ENCODE measurements at places on chromosomes 12 and 14.

DNA sequence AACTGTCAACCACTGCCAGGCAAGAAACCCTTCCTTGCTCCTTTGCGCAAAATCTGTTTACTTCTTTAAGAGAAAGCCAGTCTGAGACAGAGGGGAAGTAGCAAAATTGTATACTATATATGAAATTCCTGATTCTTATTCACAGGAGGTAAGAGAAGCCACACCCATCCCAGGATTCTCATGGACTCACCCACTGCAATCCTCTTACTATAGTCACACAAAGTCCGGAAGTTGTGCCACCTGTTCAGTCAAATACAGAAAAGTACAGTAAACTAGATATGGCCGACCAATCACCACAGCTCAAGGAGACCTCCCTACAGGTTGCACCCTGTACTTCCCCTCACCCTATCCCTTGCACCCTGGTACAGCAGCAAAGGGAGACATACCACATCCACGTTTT lies 2.9 kb downstream of the PRMT5 start:
- DNase-seq = peak; percentile 41

DNA sequence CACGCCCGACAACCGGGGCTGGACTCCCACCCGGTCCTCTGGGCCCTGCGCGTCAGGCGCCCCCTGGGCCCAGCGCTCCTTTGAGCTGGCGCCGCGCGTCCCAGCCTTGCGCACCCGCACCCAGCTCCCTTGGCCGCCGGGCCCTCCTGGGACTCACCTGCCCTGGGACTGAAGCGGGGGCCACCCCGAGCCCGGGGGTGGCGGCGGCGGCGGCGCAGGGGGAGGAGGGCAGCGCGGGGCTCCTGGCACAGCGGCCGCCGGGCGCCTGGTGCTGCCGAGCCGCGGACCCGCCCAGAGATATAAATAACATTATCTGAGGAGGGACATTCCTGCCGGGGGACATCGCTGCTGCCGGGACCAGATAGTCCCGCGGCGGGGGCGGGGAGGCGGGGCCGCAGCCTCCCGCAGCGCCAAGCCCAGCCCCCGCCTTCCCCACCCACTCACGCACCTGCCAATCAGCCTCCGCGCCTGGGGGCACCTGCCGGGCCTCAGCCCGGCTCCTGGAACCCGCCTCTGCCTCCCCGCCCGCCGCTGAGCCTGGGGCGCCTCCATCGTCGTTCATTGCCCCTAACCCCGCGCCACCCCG lies at the start of gene SPTB:
Gene SPTB (minus strand): TSS at position 273 of the 586 bp plus-strand sequence. CDS start 56,813 bp downstream, outside the sequence.
- peak; percentile 3 for DNase-seq

- DNase-seq = no peak
Measured at GRCh38 chr12:111158992-111159391, 209.9 kb downstream of the PHETA1 start.

GRCh38 chr12:5254703-5255102 lies 177.2 kb upstream of the NTF3 start:
- no peak for DNase-seq

- no peak for DNase-seq
Measured at GRCh38 chr12:50402264-50403000, 1.7 kb downstream of the LARP4 start.

DNA sequence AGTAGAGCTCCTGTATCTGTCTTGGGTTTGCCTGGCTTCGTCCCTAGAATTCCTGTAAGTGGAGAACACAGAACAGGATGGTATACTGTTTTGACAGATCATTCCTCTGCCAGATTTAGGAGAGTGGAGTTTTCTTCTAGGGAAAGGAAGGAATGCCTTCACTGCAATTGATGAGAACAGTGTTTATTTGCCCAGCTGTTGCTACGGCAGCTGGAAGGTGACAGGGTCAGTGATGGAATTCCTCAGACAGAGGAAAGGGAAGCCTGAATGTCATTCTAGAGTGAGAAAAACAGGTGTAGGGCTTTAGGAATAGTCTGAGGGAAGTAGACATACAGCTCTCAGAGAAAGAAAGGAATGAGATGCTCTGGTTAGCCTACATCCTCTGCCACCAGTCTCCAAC lies 11.7 kb downstream of the CSRNP2 start:
- DNase-seq = no peak

DNA sequence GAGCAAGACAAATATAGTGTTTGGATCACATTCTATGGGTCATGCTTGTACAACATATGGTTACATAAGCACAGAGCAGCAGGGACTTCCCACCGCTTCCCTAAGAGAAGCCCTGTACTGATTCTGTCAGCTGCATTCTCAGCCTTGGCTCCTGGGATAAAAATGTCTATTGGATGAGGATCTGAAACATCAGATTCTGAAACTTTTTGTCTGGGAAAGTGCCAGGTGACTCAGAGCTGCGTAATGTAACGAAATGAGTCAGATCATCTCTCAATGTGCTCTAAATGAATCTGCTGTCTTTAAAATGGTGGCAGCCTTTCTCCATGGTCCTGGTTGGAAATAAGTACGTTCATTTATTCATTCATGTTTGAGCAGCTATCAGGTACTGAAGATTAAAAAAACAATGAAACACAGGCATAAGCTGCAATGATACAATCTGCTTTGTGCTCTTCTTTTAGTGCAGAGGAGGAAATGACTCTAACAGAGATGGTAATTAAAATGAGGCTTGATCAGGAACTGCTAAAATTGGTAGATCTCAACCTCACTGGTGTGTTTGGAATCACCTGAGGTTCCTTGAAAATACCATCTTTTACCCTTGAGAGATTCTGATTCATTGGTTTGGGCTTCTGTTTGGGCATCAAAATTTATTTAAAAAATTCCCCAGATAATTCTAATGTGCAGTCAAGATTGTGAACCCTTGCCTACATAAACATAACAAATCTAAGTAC lies 99.1 kb upstream of the NAP1L1 start:
- peak; percentile 98 for DNase-seq

DNA sequence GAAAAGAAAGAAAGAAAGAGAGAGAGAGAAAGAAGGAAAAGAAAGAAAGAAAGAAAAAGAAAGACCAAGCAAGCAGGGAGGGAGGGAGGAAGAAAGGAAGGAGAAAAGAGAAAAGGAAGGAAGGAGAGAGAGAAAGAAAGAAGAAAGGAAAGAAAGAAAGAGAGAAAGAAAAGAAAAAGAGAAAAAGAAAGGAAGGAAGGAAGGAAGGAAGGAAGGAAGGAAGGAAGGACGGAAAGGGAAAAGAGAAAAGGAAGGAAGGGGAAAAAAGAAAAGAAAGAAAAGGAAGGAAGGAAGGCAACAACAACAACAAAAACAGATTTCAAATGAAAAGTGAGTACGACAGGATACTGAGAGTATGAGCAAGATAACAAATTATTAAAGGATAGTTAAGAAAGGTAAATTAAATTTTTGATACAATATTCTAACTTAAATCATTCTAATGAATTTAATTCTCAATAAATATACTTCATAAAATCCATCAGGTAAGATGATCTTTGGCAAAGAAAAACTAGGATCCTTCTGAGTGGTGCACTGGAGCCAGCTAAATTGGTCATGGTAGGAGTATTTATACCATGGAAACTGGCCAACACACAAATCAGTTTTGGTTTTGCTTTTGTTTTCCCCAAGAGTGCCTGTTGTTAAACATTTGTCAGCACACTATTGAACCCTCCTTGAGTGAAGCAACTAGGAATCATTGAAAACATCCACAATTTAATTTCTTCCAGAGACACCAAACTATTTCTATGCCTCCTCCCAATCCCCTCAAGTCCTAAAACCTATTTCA lies 56.1 kb upstream of the DYRK2 start:
- peak; percentile 73 for DNase-seq

GRCh38 chr12:4287325-4288211 lies 14.0 kb downstream of the CCND2 start:
- peak; percentile 29 for DNase-seq

GRCh38 chr12:47909839-47910465 lies 5.2 kb upstream of the VDR start:
- no peak for DNase-seq

- DNase-seq = no peak
Measured at GRCh38 chr12:30825341-30825740, 70.6 kb upstream of the CAPRIN2 start.

GRCh38 chr12:41011939-41012338 lies 176.2 kb upstream of the PDZRN4 start:
- DNase-seq = no peak

DNA sequence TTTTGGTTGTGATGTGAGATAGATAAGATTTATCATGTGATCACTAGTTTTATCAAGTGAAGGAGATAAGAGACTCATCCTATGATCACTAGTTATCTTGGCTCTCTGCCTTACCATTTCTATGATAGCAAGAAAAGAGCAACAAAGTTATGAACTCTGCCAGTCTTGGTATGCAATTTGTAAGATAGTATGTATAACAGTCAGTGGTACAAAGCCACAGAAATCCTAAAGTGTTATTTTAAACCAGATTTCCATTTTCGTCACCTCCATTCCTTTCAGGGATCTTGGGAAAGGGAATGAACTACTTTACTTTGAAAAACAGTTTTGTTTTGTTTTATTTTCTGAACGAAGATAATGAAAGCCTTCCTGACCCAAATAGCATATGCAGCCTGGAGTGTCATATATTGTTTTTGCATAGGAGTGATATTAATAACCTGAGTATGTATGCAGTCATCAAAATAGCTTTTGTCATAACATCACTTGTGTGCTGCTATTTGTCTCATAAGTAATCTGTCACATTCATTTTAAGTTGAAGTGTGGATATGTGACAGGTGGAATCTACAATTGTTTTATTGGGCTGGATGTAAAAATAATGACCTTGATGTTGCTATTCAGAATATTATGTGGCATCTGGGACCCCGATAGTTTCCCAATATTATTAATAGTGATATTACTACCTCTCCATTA lies 35.0 kb downstream of the FLRT2 start:
- peak; percentile 39 for DNase-seq

GRCh38 chr14:102857444-102857843 lies 65.0 kb upstream of the AMN start:
- DNase-seq = no peak

GRCh38 chr14:49508124-49508523 lies 78.1 kb downstream of the RPS29 start:
- DNase-seq = no peak

DNA sequence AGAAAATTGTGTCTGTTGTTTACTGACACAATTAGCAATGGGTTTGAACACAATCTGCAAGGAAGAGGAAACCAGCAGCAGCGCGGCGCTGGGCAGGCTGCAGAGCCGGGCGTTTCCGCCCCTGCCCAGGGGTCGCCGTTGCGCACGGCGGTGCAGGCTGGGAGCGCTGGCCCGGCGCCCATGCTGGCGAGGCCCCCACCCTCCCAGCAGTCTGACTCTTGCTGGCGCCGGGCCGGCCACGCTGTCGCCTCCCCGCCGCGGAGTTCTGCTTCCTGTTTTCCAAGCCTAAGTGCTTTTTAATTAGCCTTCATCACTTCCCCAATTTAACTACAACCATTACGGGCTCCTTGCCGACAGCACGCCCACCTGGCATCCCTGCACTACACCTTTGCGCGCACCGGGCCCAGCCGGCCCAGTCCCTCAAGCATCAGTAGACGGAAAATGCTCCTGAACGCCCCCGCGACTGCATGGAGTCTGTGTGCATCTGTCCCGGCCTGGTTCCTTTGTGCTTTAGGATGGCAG lies 212.1 kb downstream of the GXYLT1 start:
- no peak for DNase-seq

DNA sequence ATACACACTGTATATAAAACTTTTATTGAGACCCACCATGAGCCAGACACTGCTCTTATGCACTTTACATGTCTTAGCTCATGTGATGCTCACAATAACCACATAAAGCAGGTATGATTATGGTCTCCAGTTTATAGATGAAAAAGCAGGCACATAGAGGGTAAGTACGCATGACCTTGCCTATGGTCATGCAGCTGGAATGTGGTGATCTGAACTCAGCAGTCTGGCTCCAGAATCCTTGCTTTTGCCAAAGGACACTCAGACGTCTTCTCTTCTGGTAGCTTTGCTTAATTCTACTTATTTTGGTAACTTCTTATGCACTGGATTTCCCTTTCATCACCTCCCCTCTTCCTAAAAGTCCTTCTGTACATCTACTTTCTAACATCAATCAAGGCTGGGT lies 103.3 kb upstream of the CRY1 start:
- DNase-seq = peak; percentile 63

GRCh38 chr12:31355747-31356107 lies 29.8 kb upstream of the SINHCAF start:
- no peak for DNase-seq

DNA sequence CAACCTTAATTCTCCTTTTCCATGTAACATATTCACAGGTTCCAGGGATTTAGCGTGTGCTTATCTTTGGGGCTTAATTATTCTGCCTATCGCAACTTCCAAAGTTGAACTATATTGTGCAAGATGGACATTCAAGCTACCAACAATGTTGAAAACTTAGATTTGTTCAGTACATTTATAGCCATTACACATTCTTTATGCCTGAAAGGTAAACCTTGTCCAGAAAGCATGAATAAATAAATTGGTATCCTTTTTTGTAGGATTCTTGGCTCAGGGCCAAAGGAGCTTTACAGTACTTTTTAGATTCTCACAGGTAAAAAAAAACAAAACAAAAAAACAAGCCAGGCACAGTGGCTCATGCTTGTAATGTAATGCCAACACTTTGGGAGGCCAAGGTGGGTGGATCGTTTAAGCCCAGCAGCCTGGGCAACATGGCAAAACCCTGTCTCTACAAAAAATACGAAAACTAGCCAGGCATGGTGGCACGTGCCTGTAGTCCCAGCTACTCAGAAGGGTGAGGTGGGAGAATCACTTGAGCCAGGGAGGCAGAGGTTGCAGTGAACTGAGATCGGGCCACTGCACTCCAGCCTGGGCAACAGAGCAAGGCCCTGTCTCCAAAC lies 3.3 kb downstream of the C12orf56 start:
- DNase-seq = no peak

DNA sequence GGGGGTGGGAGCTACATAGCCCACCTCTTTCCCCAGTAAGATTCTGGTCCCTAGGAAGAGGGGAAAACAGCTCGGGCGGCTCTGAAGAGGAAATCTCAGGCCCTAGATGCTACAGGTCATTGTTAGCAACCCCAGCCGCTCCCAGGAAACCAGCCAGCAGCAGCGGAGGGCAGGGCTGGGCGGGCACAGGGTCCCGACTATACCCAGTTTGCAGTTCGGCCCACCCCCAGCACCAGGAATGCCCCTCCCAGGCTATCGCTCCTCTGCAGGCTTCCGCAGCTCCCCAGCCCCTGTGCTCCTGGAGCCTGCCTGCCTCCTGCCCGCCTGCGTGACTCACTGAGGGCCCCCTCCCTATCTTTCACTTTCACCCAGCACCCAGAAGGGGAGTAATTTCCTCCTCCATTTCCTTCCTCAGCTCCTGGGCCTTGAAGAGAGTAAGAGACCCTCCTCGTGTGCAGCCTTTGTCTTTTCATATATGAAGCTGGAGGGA lies 27.2 kb upstream of the PNMA1 start:
- DNase-seq = peak; percentile 91

DNA sequence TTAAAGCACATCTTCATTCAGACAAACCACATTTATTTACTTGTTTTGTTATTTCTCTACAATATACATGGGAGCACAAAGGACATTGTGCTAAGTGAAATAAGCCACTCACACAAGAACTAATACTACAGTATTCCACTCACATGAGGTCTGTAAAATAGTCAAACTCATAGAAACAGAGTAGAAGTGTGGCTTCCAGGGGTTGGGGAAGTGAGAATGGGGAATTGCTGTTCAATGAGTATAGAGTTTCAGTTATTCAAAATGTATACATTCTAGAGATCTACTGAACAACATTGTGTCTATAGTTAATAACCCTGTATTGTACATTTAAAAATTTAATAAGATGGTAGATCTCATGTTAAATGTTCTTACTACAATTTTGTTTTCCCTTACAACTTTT lies 88.8 kb downstream of the ATXN7L3B start:
- DNase-seq = no peak

GRCh38 chr14:21070083-21070609 lies at the start of gene ARHGEF40:
ARHGEF40 (plus strand) TSS chr14:21070304; CDS start chr14:21070397, 93 bp downstream.
- peak; percentile 63 for DNase-seq

- no peak for DNase-seq
Measured at GRCh38 chr12:111108726-111109125, 188.3 kb upstream of the MYL2 start.
